ENCODE measurements at places on chromosomes 3 and 15.

DNA sequence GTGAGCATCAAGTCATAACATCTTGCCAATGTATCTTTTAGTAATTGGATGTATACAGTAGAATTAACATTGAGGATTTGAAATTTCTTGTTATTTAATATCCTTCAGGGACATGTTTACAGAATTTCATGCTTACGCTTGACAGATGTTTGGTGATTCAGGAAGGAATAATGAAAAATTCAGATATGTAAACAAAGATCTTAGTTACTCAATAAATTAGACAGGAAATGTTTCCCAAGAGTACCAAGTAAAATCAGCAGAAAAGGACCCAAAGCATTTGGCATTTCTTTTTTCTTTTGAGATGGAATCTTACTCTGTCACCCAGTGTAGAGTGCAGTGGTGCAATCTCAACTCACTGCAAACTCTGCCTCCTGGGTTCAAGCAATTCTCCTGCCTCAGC is 4.7 kb upstream of the COL6A5 start:
- DNase-seq, result no peak

DNA sequence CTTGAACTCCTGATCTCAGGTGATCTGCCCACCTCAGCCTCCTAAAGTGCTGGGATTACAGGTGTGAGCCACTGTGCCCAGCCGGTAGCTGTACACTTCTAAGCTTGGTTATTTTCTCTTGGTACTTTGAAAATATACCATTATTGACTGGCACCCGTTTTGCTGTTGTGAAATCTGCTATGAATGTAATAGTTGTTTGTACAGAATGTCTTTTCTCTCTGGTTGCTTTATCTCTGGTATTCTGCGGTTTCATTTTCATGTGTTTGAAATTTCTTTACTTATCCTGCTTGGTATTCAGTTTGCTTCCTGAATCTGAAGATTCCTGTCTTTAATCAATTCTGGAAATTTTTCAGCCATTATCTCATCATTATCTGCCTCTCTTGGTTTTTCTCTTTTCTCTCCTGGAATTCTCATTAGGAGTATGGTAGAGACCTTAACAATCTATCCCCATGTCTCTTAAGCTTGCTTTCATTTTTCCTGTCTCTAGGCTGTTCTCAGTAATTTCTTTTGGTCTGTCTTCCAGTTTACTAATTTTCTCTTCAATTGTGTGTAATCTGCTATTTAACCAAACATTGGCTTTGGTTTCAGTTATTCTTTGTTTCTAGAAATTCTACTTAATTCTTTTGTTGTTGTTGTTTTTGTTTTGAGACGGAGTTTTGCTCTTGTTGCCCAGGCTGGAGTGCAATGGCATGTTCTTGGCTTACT is 2.8 kb upstream of the PAK2 start:
- no peak for DNase-seq

DNA sequence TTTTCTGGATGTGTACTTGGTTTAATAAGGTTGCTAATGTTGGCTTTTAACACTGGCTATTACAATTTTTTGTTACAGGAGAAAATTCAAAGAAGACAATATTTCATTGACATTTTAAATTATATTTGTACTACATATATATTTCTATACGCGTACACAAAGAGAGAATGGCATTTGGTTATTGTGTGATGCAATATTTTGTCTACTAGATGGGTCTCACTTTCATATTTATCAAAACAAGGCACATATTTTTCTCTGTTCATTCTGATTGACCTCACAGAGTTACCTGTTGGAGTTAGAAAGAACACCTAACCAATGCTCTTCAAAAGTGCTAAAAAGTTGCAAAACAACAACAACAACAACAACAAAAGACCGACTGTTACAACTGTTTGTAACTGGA is 50.2 kb upstream of the VGLL3 start:
- DNase-seq, result no peak

DNA sequence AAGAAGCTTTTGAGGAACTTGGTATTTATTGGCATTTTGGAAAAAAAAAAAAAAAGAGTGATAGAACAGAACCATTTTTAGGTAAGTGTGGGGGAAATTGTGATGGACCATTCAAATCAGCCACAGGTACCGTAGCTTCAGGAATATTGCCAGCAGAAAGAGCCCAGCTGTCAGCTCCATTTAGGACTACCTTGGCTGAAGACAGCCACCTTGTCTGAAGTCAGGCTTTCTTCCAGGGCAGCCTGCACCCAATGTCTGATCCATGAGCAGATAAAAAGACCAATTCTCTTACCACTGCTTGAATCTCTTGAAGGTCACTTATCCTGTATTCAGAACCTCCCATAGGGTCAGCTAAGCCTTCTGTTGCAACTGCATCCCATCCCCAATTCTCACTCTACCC is 37.6 kb downstream of the SLCO3A1 start:
- no peak for DNase-seq

GRCh38 chr15:84775867-84776449 is 27.6 kb downstream of the ZNF592 start:
- no peak for DNase-seq

DNA sequence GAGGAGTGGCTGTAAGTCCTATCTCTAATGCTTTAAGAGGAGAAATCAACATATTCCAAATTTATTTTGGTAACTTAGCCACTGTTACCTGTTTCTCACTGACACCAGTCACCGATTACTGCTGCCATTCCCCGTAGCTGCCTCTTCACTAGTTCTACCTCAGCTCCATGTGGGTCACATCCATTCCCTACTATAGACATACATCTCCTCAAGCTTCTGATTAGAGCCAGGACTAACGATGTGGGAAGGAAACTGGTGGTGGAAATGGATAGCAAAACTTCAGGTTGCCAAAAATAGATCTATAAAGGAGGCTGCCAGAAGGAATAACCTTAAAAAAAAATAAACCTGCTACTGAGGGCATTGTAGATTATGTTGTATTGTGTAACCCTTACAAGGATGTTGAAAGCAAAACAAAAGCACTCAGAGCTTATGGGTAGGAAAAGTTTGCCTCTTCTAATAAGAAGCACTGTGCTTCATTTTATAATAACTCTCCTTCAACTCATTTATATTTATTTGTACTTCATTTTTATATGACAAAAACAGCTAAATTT is 56.0 kb downstream of the KAT2B start:
- no peak for DNase-seq

- no peak for DNase-seq
Measured at GRCh38 chr15:95609096-95609495, 721.4 kb upstream of the NR2F2 start.

DNA sequence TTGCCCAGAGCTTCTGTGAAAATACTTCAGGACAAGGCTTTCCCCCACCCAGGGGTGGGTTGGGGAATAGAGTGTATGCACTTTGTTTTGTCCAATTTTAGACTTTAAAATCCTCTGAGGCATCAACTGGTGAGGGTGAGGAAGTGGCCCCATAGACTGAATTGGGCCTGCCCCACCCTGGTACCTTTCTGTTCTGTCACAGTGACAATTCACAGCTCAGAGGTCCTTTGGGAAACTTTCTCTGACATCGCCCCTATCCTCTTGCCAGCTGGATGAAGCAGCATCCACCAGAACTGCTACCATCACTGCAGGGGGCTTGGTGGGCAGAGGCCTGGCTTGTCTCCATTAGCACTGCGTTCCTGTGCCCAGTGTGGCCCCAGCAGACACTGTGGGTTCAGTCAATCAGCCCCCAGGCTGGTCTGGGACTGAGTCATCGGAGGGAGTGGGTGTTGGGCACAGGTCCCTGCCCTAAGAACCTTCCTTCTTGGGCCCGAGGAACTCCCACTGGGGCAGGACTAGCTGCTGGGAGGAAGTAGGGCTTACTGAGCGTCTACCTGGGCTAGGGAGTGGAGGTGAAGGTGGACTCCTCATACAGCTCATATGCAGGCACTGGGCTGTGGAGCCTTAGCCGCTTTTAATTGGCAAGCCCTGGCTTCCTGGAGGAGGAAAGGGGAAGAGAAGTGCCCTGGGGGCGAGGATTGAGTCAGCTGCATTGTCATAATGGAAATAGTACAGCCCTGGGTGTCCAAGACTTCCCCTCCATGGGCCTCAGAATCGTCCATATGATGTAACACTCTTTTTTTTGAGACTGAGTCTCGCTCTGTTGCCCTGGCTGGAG is 1.5 kb upstream of the PPM1M start:
- DNase-seq, result no peak

DNA sequence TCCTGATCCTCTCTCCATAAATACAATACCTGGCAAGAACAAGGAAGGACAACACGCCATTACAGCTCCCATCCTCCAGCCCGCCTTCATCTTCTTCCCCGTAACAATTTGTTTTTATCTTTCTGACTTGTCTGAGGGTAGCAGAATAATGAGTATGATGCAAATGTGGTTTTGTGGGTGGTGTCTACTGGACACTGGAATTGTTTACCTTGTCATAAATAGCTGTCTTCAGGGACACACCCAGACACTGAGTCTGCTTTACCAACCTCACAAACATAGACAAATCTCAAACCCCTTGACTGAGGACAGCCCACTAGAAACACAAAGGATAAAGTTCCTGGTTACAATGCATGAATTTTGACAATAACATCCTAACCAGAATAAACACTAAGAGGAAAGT is 13.4 kb downstream of the WDR72 start:
- no peak for DNase-seq

GRCh38 chr15:33008284-33008995 is 186.1 kb downstream of the FMN1 start:
- DNase-seq, result no peak

- no peak for DNase-seq
Measured at GRCh38 chr3:134309987-134310700, 59.5 kb upstream of the RYK start.

DNA sequence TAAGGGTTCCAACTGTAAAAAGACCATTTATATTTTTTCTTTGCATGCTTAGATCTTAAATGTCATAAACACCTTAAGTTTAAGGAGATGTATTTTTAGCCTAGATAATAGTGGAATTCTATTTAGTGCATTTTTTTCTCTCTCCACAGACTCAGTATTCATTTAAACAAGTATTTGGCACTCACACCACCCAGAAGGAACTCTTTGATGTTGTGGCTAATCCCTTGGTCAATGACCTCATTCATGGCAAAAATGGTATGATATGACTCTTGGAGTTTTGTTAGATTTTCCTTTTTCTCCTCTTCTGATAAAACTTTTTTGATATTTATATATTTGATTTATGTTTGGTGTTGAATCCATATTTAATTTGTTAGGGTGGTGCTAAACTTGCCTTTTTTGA is 7.3 kb downstream of the KIF23 start:
- DNase-seq, result no peak

DNA sequence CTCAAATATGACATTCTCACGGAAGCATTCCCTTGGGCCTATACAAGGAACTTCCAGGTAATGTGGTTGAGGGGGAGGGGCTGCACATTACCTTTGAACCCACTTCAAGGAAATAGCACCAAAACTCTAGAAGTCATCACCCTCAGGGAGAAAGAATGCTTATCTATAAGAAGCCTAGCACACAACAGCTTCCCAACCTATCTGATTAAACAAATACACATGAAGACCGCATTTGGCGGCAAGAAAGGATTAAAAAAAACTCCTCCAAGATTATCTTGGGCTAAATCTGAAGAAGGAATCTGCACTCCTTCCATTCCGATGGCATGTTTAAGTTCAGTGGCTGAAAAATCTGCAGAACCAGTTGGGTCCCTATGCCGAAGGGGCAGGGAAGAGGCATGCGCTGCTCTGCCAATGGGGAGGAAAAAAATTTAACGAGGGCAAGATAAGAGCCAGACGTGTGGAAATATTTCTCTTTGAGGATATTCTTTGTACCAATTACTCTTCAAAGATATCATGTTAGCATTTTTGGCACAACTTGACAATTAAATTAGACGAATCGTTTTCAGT is 82.0 kb upstream of the WNT5A start:
- no peak for DNase-seq

DNA sequence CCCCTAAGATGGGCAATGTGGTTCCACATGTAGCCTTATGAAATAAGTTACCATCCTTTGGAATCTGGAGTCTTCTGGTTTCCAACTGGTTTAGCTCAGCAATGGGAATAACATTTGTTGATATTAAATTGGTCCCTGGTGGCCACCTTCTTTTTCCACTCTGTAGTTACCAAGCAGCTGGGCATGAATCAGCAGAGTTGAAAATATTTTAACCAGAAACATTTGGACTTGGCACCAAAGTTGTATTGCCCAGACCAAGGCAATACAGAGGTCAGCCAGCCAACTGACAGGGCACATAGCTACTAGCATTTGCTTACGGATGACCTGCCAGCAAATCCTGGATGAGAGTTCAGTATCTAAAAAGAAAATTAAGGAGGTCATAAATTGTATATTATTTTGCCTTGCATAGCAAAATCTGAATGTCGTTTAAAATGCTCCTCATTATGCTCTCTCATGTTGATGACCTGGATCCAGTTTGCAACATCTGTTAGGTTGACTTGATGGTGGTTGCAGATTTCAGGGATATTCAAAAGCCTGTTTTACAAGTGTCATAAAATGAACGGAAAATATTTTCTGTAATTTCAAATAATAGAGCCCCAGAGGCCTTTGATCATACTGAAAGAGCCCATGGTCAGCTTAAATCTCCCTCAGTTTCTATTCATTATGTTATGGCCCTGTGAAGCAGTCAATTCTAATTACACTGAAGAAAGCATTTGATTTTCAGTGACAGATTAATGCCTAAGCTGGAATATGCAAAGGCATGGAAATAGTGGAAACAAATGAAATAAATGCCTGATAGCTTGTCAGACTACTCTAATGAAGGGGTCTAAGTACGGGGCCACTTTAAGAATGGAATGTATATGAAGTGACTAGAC is 54.6 kb downstream of the PPM1L start:
- no peak for DNase-seq

- no peak for DNase-seq
Measured at GRCh38 chr15:93308026-93308690, 219.1 kb upstream of the RGMA start.

DNA sequence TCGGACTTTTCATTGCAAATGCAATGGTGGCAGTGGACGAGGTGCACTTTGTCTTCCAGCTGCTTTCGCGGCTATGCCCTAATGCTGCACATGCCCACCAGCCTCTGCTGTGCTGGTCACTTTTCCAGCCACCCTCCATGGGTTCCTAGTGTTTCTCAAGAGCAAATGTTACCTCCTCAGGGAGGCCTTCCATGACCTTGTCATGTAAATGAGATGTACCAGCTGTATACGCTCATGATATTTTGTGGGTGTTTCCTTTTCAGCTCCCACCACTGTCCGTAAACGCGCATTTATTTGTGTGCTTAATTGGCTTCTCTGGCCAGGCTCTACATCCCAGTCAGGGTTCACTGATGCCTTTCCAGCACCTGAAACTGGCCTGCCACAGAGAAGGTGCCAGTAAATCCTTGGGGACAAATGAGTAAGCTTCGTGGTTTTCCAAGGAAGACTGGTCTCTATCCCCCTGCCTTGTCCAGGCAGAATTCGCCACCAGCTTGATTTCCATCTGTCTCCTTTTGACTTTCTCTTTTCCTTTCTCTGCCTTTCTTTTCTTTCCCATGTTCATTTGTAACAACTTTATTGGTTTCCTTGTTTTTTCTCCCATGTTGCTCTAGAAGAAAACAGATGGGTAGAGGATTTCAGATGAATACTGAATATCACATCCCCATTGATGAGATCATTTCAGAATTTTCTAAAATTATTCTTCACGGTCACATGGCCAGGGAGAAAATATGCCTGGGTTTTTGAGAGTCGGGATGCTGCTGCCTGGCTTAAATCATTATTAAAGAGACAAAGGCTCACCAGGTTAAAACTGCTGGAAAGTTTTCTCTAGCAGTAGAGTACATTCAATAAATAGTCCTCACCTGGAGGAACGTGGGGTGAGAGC is 82.5 kb downstream of the CHST2 start:
- DNase-seq, result no peak

GRCh38 chr15:69468241-69469121 is 15.9 kb downstream of the RPLP1 start:
- no peak for DNase-seq

- DNase-seq, result no peak
Measured at GRCh38 chr3:181174022-181174421, 184.5 kb upstream of the DNAJC19 start.

GRCh38 chr15:80697075-80697685 is 2.1 kb downstream of the ABHD17C start:
- DNase-seq, result no peak
